GM06990 (cell line): ENCODE measurements at places on chromosomes 11 and 22.

DNA sequence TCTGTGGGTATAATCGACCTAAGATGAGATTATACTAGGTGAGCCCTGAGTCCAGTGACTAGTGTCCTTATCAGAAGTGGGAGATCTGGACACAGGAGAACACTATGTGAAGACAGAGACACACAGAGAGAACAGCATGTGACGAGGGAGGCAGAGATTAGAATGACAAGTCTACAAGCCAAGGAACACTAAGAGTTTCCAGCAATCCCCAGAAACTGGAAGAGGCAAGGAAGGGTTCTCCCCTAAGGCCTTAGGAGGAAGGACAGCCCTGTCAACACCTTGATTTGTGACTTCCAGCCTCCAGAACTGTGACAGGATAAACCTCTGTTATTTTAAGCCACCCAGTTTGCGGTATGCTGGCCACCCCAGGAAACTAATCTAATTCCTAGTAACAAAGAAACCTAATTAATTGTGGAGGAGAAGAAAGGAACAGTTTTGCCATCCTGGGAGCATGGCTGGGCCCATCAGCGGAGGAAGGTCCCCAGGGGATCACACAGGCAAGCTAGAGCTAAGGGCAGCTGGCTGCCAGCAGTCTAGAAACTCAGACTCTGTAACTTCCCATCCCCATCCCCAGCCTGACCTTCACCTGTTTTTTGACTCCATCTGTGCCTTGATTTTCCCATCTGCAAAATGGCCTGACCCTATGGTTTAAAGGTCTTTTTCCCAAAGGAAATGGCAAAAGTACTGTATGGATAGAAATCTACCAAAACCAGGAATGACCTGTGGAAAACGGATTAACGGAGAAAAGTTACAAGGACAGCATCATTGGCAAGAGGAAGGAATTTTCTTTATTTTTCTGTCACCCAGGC lies 10.3 kb upstream of the THOC5 start:
- no peak for DNase-seq

- no peak for DNase-seq
Observed at GRCh38 chr11:58902881-58903280, 36.4 kb upstream of the GLYATL1 start.

DNA sequence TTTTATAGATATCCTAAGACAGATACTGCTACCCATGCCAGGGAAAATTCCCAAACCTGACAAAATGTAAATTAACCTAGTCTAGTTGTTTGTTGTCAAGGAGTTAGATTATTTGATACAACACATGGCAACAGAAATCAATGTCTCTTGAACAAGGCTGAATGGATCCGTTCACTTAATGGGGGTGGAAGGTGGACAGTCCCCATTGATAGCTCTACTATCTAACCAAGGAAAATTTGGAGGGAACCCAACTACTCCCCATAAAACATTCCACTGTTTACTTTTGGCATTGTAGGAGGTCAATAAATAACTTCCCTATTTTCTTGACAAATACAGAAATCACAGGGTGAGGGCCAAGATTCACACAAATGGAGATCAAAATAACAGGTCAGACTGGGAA lies 117.9 kb upstream of the GRIA4 start:
- no peak for DNase-seq

DNA sequence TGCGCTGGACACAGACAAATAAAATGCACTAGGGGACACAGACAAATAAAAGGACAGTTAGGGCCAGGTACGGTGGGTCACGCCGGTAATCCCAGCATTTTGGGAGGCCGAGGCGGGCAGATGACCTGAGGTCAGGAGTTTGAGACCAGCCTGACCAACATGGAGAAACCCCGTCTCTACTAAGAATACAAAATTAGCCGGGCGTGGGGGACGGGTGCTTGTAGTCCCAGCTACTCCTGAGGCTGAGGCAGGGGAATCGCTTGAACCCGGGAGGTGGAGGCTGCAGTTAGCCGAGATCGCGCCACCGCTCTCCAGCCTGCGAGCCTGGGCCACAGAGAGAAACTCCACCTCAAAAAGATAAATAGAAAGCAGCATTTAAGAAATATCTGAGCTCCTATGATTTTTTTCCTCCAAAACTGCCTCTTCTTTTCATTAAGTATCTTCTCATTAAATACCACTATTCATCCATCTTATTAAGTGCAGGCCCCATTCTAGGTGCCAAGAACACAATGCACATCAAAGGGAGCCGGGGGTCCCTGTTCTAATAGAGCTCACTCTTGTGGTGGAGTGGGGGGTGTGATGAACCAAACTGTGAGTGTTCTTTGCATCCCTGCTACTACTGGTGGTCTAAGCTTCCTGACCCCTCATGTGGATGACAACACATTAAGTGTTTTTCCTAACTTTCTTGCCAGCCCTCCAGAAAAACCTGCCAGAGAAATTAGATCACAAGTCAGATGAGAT lies 766 bp upstream of the ZNHIT2 start:
- DNase-seq, result no peak

- no peak for DNase-seq
Observed at GRCh38 chr11:67644042-67644441, 4.5 kb upstream of the TBX10 start.

DNA sequence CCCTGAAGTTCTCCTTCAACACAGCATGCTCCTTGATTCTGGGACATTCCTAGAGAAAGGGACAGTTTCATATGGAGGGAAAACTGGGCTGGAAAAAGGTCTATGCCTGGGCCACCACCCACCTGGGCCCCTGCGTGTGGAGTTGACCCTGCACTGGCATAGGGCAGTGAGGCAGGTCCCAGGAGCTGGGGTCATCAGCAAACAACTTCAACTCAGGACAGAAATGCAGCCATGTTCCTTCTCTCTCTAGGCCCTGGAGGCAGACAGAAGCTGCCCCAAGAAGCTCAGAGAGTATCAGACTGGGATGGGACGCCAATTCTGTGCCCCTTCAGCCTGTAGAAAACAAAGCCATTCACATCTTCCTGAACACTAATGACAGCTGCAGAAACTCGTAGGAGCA lies 34.9 kb downstream of the RTL6 start:
- no peak for DNase-seq
